GM23338 (cell line): ENCODE measurements at places on chromosomes 16 and 17. TPM values are rescaled to one million over a fixed set of nuclear protein-coding genes. Genes with fewer than 3 reads are reported as not detected.

DNA sequence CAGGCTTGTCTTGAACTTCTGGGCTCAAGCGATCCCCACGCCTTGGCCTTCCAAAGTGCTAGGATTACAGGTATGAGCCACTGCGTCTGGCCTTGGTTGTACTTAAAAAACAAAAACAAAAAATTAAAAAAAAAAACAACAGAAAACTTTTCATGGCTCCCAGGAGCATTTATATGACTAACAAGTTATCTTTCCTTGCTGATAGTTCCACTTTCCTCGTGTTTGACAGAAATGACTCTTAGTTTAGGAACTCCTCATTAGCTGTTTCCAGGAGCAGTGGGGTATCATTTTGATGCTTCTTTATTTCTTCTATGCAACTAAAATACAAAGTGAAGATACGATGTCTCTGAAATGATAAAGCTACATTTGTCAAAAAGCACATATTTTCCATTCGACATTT lies 165.4 kb downstream of the PRKCA start:
- peaks cover 16% of the 10 kb centered on the region for H3K4me1 ChIP-seq
- no peak overlapping the region for H3K27ac ChIP-seq
- no peak overlapping the region for H3K4me3 ChIP-seq
- no peak for DNase-seq
- 0 out of 2 replicates have a peak, but pooled peaks cover 2% of the 10 kb centered on the region for H3K27me3 ChIP-seq

DNA sequence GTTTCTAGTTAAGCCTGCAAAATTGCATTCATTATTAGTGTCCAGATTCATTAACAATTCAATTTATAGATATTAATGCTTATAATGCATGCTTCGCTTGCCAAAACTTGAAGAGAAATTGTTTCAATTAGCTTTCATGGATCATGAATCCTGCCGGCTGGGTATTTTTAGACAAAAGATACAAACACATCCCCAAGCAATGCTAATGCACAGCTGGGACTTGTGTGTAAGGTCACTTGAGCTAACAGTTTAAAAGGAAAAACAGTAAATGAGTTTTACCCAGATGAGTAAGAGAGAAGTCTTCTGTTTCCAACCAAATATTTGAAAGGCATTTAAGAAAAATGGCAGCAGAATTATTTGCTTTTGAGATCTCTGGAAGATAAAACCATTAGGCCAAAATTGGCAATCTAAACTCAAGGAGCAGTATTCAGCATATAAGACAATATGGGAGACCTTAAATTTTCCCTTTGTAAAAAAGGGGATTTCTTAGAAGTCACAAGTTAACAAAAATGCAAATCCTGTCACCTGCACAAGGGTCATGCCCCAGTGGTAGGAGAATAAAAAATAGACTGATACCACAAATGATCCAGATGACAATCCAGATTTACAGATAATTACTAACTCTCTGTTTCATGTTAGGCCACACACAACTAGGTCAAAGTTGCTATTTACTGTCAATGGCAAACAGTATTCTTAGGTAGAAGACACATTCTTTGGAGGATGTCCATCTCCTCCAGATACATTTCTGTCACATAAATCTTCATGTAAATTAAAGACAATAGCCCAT lies 418.4 kb upstream of the PMFBP1 start:
- no peak overlapping the region for H3K4me3 ChIP-seq
- H3K27ac ChIP-seq = no peak overlapping the region

DNA sequence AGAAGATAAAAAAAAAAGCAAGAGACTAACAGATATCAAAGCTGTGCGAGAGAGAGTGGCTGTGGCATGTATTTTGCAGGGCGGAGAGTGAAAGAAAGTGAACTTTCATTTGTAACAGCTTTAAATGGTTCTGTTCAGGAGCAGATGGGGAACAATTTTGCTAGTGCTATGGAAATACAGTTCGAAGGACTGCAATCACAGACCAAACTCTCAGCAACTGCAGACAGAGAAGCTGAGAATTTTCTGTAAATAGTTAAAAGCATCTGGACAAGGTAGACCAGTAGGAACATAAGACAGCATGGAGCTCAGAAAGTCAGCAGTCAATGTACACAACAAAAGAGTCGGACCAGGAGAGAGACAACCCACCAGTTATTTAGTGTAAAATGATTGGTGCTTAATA lies 62.3 kb downstream of the TBX4 start:
- no peak for DNase-seq
- no peaks in the 10 kb centered on the region for H3K27me3 ChIP-seq
- H3K27ac ChIP-seq = no peak overlapping the region

- DNase-seq = peak; percentile 84
- no peaks in the 10 kb centered on the region for H3K27me3 ChIP-seq
- no peaks in the 10 kb centered on the region for H3K36me3 ChIP-seq
- no peaks in the 10 kb centered on the region for H3K4me1 ChIP-seq
- H3K27ac ChIP-seq = no peak overlapping the region
Observed at GRCh38 chr16:24858219-24859041, 12.7 kb downstream of the SLC5A11 start.

Gene CCL4
- total RNA-seq = not detected in 2 replicates
